ENCODE measurements at places on chromosomes 11 and 22.

DNA sequence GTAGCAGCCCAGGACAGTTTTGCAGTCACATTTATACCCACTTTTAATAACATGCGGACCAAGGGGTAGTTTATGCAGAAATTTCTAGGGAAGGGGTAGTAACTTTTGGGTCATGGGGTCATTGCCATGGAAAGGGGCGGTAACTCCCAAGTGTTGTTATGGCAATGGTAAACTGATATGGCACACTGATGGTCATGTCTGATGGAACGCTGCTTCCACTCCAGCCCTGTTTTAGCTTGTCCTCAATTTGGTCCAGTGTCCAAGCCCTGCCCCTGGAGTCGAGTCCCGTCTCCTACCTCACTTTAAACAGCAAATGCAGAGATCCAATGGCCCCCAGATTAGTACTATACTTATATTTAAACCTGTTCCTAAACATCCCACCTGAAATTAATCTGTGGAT, 11.2 kb upstream of the SEC14L4 start:
- H3K4me1 ChIP-seq, result no peaks in the 10 kb centered on the region
- no peaks in the 10 kb centered on the region for H3K36me3 ChIP-seq
- no peak overlapping the region for H3K27ac ChIP-seq
- H3K27me3 ChIP-seq, result no peaks in the 10 kb centered on the region

- DNase-seq, result no peak
- H3K4me1 ChIP-seq, result peaks cover 51% of the 10 kb centered on the region
- H3K27ac ChIP-seq, result no peak overlapping the region
- no peak overlapping the region for H3K4me3 ChIP-seq
Observed at GRCh38 chr22:50473088-50473487, 1.7 kb downstream of the SBF1 start.

DNA sequence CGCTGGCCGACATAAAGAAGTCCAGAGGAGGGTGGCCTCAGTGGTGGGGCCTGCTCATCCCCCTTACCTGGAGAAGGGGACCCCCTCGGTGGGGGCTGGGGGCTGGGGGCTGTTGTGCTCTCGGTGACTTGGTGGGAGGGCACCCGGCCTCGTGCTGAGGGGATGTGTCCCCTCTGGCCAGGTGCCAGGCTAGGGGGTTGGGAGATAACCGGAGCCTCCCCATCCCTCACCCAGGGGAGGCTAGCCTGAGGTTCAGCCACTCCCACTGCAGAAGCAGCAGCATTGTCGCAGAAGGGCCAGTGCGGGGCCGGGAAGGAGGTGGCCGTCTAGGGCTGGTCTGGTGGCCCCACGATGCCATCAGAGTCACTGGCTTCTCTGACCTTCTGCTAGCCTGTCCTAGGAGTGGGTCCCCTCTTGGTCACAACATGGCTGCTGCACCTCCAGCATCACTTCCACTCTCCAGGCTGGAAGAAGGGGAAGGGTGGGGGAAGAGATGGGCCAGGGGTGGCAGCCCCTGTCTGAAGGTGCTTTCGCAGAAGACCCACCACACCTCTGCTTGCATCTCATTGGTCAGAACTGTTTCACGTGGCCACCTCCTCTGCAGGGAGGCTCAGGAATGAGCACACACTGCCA, 44.2 kb upstream of the FADD start:
- H3K27me3 ChIP-seq, result no peaks in the 10 kb centered on the region
- no peaks in the 10 kb centered on the region for H3K4me1 ChIP-seq
- H3K4me3 ChIP-seq, result no peak overlapping the region
- no peak overlapping the region for H3K27ac ChIP-seq
- no peak for DNase-seq

- no peak overlapping the region for H3K27ac ChIP-seq
- no peaks in the 10 kb centered on the region for H3K27me3 ChIP-seq
- H3K4me3 ChIP-seq, result no peak overlapping the region
Observed at GRCh38 chr11:104858882-104859775, 39.1 kb downstream of the CASP12 start.

DNA sequence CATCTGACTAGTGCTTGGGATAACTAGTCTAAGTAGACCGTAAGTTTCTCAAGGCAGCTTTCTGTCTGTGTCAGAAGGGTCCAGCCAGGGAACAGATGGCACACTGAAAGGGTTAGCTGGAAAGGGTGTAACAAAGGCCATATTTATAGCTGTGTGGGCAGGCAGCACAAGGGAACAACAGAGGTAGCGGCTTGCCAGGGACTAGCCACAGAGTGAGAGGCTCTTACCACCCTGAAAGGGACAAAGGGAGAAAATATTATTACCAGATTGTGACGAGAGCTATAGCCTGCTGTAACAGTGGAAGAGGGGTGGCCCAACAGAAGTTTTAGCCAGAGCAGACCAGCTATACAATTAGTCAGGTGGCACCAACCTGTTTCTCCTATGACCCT, 129.4 kb downstream of the CCDC34 start:
- no peak overlapping the region for H3K4me3 ChIP-seq
- H3K27me3 ChIP-seq, result peaks cover 2% of the 10 kb centered on the region
- H3K36me3 ChIP-seq, result no peaks in the 10 kb centered on the region
- no peak overlapping the region for H3K27ac ChIP-seq
- no peak for DNase-seq

GRCh38 chr11:72860592-72860991, 46.4 kb downstream of the ATG16L2 start:
- no peak overlapping the region for H3K27ac ChIP-seq
- no peak for DNase-seq
- H3K4me3 ChIP-seq, result no peak overlapping the region
- no peaks in the 10 kb centered on the region for H3K4me1 ChIP-seq

- no peak for DNase-seq
- no peaks in the 10 kb centered on the region for H3K27me3 ChIP-seq
- no peaks in the 10 kb centered on the region for H3K36me3 ChIP-seq
- H3K27ac ChIP-seq, result no peak overlapping the region
- no peak overlapping the region for H3K4me3 ChIP-seq
Observed at GRCh38 chr11:122920579-122920978, 38.0 kb downstream of the JHY start.

DNA sequence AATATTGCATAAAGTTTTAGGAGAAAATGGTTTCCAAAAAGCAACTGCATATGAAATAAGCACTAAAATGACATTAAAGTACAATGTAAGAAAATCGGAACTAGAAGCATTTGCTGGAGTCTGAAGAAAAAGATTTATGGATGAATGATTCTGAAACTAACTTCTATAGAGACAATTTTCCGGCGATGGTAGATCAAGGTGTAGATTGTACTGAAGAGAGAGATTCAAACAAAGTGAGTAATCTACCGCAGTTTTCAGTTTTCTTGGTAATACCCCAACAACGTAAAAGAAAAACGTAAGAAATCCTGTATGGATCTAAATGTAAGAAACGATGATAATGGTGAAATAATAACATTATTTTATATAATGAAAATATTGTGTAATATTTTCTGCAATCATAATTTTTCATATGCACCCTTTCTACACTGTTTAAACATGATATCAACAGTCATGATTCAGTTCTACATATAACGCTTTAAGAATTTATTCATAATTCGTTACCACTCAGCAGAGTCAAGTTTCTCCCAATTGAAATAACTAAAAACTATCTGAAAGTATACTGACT, 1.8 kb upstream of the CDPF1 start:
- no peaks in the 10 kb centered on the region for H3K27me3 ChIP-seq
- no peak overlapping the region for H3K4me3 ChIP-seq
- peaks cover 11% of the 10 kb centered on the region for H3K36me3 ChIP-seq
- no peak overlapping the region for H3K27ac ChIP-seq

GRCh38 chr22:30370641-30371230, 13.9 kb downstream of the CCDC157 start:
- peaks cover 63% of the 10 kb centered on the region for H3K36me3 ChIP-seq
- no peaks in the 10 kb centered on the region for H3K27me3 ChIP-seq
- H3K4me3 ChIP-seq, result no peak overlapping the region
- no peak overlapping the region for H3K27ac ChIP-seq

DNA sequence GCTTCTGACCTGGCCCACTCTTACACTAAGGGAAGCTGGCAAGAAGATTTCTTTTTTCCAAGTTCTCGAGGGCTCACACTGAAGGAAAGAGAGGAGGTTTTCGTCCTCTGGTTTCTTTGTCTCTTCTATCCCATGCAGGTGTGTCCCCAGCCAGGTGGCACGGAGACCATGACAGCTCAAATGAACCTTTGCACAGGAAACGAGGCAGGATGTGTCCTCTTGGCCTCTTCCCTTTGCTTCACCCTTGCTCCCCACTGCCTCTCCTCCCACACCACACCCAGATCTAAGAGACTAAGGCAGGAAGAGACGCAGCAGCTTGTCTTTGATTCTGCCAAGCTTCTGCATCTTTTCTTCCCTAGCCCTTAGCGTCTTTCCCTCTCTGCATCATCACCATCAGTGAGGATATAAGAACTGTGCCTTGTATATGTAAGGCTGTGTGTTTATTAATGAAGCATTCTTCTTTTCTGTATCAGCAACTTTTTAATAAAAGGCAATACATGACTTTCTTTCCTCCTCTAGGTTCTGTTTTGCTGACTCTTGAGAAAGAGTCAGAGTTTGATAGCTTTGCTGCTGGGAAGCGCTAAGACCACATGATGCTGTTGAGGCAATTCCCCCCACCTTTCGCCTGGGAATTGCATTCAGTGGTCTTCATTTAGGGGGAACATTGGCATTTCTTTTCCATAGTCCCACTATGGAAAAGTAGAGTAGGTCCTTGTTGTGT, 56.0 kb upstream of the PARVA start:
- H3K36me3 ChIP-seq, result no peaks in the 10 kb centered on the region
- no peak overlapping the region for H3K27ac ChIP-seq
- H3K27me3 ChIP-seq, result no peaks in the 10 kb centered on the region
- H3K4me3 ChIP-seq, result no peak overlapping the region
- H3K4me1 ChIP-seq, result peaks cover 9% of the 10 kb centered on the region
